Large intestine (tissue), 12 donors: ENCODE measurements at places on chromosomes 7 and 10. TPM values are rescaled to one million over a fixed set of nuclear protein-coding genes. Genes with fewer than 3 reads are reported as not detected.

LEP gene
- polyA plus RNA-seq: 0.01 TPM

ITPRID1 gene
- polyA plus RNA-seq: 0.25 TPM

CPA4 gene
- polyA plus RNA-seq: 7.9 TPM

PLXDC2 gene
- 19.0 TPM for polyA plus RNA-seq
